ENCODE measurements at places on chromosomes 16 and 17.

DNA sequence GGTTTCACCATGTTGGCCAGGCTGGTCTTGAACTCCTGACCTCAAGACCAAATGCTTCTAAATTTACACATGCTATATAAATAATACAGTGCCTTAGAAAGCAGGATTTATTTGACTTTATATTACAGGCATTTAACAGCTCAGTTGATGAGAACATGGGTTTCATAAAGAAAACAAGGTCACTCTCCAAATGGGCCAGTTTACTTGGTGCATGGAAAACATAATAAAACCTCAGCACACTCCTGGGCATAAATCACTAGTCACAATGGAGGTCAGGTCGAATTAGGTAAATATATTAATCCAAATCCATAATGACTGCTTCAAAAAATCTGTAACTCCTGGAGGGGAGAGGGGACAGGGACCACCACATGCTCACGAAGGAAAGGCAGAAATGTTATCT, 24.5 kb downstream of the APPBP2 start:
- DNase-seq = no peak

- DNase-seq = no peak
These were observed 3.8 kb upstream of the SNX20 start for GRCh38 chr16:50684823-50685461.

GRCh38 chr17:34171245-34171818, 83.8 kb upstream of the CCL2 start:
- peak; percentile 25 for DNase-seq

- no peak for DNase-seq
These were observed 57.2 kb upstream of the VPS4A start for GRCh38 chr16:69253870-69254341.

DNA sequence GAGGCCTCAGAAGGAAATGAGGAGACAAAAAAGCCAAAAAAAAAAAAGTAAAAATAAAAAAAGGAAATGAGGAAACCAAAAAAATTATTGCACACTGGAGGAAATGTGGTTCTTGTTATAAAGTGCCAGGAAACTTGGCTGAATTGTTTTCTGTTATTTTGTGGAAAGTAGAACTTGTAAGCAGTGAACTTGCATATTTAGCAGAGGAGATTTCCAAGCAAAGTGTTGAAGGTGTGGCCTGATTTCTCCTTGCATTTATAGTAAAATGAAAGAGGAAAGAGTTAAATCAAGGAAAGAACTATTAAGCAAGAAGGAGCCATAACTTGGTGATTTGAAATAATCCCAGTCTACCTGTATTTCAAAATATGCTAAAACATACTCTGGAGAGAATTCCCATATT, 34.1 kb upstream of the CPPED1 start:
- DNase-seq = no peak

- DNase-seq = no peak
These were observed 14.6 kb downstream of the ANKRD40 start for GRCh38 chr17:50693036-50693682.

DNA sequence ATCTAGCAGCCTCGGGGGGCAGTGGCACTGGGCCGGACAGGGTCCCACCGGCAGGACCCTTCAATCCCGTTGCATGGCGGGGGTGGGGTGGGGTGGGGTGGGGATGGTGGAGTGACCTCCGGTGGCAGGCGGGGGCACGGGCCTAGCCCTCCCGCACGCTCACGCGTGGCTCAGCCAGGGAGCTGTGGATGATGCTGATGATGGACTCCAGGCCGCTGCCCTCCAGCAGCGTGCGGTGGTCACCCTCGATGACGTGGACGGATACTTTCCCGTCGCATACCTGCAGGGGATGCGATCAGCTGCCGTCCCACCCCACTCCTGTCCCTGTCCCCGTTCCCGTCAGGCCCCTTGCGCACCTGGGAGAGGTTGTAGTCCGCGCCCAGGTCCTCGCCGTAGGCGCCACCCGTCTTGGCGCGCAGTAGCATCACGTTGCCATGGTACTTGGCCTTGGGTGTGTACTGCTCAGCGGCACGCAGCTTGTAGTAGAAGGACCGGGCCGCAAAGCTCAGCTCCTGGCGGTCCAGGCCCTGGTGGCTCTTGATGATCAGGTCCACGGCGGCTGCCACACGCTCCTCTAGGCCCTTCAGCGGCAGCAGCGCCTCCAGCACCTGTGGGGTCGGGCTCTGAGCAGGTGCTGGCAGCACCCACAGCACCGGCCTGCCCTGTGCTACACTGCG, 13.5 kb upstream of the DUS1L start:
- no peak for DNase-seq

GRCh38 chr16:35552763-35553162, 2093.4 kb downstream of the TP53TG3F start:
- no peak for DNase-seq

DNA sequence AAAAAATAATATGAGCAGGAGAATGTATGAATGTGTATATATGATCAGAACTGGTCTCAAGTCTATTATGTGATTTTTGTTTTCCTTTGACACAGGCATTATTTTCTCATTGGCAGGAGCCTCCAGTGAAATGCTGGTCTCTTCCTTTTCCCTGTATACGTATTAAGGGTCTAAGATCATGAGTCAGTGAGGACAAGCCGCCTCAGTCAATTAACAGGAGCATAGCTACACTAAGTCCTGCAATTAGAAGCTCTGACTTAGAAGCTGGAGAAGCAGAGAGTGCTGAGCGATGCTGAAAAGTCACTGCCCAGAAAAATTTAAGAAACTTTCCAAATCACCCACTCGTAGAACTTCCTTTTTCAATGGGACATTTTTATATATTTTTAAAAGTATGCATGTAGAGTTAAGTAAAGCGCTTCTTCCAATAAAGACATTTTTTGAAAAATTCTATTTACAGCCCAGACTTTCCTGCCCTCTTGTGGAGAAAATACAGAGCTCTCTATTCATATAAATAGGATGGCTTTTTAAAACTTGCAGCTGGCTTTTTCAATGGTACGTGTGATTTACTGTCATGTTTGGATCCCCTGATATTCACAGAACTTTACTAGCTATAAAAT, 70.2 kb upstream of the PSMD7 start:
- DNase-seq = peak; percentile 8

GRCh38 chr16:46871597-46871996, 12.6 kb upstream of the GPT2 start:
- no peak for DNase-seq

GRCh38 chr17:78144736-78145641, 1.2 kb upstream of the C17orf99 start:
- DNase-seq = no peak

- no peak for DNase-seq
These were observed 1.3 kb downstream of the RAD51C start for GRCh38 chr17:58693751-58694150.

DNA sequence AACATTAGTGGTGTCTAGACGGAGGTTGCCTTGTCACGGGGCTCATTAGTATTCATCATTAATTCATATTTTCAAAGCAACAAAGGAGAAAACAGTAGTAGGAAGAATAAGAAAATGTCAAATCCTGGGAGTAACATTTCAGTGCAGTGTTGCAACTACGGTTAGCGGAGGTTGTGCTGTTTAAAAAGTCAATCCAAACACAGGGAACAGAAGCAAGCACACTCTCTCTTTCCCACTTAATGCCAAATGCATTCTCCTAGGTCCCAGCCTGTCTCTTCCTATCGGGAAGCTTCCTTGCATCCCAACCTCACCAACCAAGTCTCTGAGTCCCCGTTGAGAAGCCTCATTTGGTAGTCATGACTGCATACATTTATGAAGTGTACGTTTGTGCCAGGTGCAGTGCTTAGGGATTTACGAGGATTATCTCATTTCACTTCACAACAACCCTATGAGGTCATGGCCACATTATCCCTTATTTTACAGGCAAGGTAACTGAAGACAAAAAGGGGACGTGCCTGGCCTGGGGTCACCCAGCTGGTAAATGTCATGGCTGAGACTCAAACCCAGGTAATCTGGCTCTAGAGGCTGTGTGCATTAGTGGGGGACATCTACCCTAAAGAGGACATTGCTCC, 283.6 kb upstream of the SALL1 start:
- DNase-seq = no peak

- peak; percentile 70 for DNase-seq
These were observed 19.1 kb downstream of the COQ7 start for GRCh38 chr16:19086322-19087199.

DNA sequence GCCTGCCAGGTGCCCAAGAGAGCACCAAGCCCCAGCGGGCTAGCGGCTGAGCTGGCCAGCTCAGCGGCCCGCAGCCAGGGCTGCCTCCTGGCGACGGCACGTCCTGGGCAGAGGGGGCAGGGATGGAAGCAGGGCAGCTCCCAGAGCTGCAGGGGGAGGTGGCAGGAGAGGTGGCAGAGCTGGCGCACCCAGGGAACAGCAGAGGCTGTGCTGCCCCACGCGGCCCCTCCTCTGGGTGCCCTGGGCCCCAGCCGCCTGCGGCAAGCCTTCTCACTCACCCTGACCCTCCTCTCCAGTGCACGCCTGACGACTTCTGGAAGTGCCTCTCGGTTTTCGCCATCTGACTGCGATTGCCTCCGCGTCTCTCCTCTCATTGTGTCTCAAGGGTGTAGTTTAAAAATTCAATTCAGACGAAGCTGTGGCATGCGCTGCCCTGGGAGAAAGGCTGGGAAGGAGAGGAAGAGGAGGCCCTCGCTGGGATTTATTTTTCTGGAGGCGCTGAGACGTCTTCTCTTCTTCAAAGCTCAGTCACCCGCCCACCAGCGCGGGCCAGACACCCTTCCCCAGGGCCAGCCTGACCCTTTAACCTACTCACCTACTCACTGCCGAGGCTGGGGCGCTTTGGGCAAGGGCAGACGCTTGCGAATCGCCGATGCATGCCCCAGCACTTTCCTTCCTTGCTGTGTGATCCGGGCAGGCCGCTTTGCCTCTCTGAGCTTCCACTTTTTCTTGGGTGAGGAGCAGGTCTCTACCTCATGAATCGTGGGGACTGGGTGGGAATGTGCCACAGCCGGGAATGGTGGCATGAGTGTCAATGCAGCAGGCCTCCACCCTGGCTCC, 24.9 kb downstream of the GSE1 start:
- no peak for DNase-seq

GRCh38 chr17:80663781-80664206, 119.2 kb downstream of the RPTOR start:
- no peak for DNase-seq

DNA sequence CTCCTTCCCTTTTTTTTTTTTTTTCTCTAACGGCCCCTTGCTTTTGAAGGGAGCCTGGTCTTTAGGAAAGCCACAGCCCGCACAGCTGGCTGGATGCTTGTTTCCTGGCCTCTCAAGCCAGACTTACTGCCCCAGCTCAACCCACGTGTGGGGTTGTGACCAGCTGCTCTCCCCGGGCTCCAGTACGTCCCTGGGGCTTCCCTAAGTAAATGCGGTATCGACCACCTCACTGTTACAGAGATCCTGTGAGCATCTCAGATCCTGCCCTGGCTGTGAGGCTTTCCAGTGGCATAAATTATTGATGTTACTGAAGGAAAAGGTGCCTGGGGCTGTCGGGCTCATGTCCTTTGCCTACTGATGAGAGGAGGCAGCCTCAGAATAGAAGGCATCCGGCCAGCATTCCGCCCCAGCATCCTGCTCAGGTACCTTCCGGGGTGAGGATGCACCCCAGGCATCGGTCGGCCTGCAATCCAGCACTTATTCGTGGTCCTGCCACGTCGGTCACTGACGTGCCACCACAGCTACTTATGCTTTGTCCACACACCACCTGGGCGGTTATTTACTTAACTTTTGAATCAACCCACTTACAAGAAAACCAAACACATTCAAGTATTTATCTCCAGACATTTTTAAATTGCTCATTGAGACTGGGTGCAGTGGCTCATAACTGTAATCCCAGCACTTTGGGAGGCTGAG, 9.6 kb downstream of the GPRC5B start:
- no peak for DNase-seq

- no peak for DNase-seq
These were observed 71.6 kb downstream of the MAP2K6 start for GRCh38 chr17:69485901-69486643.

DNA sequence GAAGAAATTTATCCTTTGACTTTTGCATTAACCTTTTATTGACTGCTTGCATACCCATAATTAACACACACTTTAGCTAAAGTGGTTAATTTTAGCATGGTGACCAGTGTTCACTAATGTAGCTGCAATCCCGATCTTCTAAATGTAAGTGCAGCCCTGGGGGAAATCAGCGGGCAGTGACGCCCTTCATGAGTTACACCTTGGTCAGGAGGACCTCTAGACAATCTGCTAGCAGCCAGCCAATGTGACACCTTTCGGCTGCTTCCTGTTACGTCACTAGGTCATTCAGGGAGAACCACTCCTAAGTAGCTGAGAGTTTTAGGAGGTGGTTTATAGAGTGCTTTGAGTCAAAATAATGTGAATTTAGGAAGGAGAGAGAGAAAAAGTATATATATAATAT, 180.5 kb downstream of the IRX3 start:
- DNase-seq = no peak

DNA sequence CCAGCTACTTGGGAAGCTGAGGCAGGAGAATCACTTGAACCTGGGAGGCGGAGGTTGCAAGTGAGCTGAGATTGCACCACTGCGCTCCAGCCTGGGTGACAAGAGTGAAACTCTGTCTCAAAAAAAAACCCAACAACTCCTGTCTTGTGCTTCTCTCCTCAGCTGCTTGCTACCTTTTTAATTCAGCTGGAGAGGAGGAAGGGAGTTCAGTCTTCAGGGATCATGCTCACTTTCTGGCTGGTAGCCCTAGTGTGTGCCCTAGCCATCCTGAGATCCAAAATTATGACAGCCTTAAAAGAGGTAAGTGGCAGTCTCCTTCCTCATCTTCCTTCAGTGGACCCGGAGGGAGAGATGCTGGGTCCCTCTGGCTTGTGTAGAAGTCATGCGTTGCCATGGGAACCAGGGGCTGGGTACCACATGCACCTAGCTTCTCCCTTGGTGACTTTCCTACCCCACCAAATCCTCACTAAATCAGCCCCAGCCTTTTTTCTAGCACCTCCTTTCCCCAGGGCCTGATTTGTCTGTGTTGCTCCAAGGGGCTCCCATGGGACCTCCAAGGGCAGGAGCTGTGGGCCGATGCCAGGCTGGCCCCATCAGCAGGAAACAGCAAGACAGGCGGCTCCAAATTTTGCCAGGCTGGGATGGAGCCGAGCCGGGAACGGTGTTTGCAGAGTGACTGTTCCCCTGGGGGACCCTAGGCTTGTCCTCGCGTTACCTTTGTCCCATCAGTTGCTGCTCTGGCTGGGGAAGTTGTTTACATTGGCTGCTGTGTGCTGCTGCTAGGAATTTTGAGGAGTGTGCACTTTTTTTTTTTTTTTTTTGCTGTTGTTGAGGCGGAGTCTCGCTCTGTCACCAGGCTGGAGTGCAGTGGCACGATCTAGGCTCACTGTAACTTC, 65.2 kb downstream of the ABCC1 start:
- DNase-seq = no peak

DNA sequence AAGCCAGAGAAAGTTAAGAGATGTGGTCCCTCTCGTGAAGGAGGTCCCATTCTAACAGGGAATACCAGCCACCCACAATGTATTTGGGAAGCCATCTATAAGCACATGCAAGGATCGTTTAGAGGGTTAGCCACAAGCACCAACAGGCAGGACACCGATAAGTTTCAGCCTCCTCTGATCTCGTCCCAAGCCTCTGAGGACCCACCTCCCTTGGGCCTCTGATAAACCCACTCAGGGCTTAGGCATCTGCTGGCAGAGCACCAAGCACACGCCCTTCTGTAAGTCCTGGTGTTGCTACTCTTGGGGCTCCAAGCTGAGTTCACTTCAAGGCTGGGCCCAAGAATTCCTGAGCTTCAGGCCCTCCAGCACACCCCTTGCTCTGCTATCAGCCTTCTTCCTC, 5.4 kb upstream of the PNPO start:
- no peak for DNase-seq

- DNase-seq = no peak
These were observed 80.2 kb downstream of the OR1D5 start for GRCh38 chr17:2983255-2983654.

- DNase-seq = no peak
These were observed 73.8 kb downstream of the SDR42E1 start for GRCh38 chr16:81937305-81938038.

All from stromal cell of bone marrow (primary cell).